Lung (tissue), 17 donors: ENCODE measurements at places on chromosomes 11 and 22. TPM values are rescaled to one million over a fixed set of nuclear protein-coding genes. Genes with fewer than 3 reads are reported as not detected.

Gene TMPRSS13
- 9.4 TPM for total RNA-seq

Gene SCGB1D2
- total RNA-seq, result not detected

Gene FCHSD2
- 41.6 TPM for total RNA-seq

Gene KRTAP5-10
- total RNA-seq, result not detected

Gene SMTNL1
- total RNA-seq, result not detected

Gene PTPN5
- 0.15 TPM for total RNA-seq

Gene SLC37A2
- 5.3 TPM for total RNA-seq

Gene OR2AG2
- 0.18 TPM for total RNA-seq

Gene OR10A2
- not detected for total RNA-seq

Gene BTG4
- total RNA-seq, result 1.5 TPM

Gene NUCB2
- 73.6 TPM for total RNA-seq

Gene CCDC116
- 0.71 TPM for total RNA-seq

Gene OOSP2
- not detected for total RNA-seq

Gene ABTB2
- 3.3 TPM for total RNA-seq

Gene RAB3IL1
- total RNA-seq, result 10.9 TPM

Gene ENTHD1
- not detected for total RNA-seq

Gene NECTIN1
- 8.6 TPM for total RNA-seq

Gene CCDC73
- 0.17 TPM for total RNA-seq

Gene DEUP1
- total RNA-seq, result 1.9 TPM

GRCh38 chr22:30280505-30280904 lies 8.8 kb downstream of the CASTOR1 start:
- no peak for DNase-seq

- no peak for DNase-seq
These were observed 109.4 kb downstream of the GRIA4 start for GRCh38 chr11:105719073-105719822.

DNA sequence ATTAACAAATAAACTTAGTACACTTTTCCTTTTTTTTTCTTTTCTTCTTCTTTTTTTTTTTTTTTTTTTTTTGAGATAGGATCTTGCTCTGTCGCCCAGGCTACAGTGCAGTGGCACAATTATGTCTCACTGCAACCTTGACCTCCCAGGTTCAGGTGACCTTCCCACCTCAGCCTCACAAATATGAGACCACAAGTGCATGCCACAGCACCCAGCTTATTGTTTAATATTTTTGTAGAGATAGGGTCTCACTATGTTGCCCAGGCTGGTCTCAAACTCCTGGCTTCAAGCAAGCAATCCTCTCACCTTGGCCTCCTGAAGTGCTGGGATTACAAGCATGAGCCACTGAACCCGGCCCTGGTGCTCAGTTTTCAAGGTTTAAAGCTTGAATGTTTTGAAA lies 88.9 kb downstream of the ELP4 start:
- no peak for DNase-seq

DNA sequence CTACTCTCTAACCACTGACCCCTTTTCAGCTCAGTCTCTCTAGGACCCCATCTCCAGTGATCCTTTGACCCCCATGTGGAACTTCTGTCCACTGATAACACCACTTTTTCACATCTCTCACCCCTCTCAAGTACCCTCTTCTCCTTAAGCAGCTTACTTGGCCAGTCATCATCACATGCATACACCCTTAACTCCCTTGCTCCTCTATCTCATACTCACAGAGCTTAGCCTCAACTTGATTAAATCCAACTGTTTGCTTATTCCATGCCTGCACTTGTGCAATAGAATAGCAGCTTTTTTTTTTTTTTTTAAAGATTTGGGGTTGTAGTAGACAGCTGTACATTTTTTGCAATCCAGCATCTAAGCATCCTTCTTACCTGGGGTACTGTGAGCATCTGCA lies 22.2 kb downstream of the AQP11 start:
- DNase-seq, result no peak

DNA sequence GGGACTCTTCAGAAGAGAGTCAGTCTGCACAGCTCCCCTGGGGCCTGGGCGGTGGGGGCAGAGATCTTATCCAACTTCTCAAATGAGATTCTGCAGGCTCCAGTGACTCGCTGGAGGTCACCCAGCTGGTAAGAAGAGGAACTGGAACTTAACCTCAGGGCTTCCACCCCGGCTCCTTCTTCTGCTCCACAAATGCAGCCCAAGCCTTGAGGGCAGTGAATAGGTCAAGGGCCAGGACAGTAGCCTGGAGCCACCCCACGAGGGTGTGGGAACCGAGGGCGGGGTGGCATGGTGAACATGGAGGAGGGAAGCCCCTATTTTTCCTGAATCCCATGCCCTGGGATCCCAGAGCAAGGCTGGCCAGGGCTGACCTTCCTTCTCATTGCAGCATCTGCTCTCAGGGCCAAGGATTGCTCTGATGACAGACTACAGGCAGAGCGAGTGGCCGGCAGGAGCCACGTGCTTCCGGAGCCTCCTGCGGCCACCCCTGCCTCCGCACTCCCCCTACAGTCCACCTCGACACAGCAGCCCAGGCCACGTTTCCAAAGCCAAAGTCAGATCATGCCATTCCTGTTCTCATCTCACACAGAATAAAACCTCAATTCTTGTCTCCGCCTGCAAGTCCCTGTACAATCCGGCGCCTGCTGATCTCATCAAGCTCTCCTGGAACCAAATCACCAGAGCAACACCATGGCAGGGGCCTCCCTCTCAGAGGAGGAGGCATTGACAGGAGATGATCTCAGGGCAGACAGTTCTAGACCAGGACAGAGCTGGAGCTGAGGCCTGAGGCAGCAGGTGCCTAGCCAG lies 21.1 kb upstream of the UPK3A start:
- peak; percentile 81 for DNase-seq

DNA sequence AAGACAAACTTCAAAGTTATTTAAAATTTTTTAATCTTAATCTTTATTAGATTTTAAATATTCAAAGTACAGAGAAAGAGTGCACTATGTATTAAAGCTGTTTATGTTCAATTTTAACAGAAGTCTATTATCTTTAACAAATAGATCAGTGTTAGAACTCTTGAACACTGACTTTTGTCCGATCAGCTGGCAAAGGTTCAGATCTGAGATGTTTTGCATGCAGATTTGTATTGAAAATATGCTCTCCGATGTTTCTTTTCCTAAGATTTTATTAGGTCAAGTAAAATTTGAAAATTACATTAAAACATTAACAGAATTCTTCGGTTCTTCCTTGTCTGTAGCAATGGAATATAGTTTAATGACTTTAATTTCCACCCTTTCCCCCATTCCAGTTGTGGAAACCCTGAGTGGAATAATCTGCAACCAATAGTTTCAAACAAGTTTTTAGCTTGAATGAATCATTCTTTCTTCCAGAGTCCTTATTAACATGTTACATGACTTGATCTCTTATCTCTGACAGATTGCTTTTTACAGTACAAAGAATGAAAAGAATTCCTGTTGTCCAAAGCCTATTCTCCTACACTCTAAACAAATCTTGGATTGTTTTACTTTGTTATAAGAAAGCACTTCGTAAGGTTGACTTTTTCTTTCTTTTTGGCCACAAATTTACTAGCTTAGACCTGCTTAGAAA lies 11.4 kb upstream of the TCP11L1 start:
- no peak for DNase-seq

- DNase-seq, result no peak
These were observed 15.5 kb upstream of the TMEM135 start for GRCh38 chr11:87022254-87022653.

GRCh38 chr11:67354075-67355022 lies 1.0 kb upstream of the POLD4 start:
- DNase-seq, result peak; percentile 42

GRCh38 chr11:26037716-26038115 lies 294.2 kb upstream of the ANO3 start:
- no peak for DNase-seq

DNA sequence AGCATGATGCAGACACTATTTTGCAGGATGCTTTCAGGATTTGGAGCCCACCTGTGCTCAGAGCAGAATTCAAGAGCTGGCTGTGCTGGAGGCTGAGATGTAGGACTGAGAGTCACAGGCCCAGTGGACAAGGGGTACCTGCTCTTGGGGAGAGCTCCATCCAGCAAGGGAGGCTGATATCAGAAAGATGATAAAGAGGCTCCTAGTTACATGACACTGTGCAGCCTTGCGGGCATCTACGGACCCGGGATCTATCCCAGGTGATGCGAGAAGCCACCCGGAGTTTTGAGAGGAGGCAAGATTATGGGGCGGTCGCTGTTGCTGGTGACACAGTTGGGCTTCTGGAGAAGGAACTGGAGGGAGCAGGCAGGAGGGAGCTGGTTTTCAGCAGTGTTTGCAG lies 579.0 kb downstream of the TBC1D22A start:
- no peak for DNase-seq

- no peak for DNase-seq
These were observed 77.6 kb downstream of the LIF start for GRCh38 chr22:30169002-30169401.

DNA sequence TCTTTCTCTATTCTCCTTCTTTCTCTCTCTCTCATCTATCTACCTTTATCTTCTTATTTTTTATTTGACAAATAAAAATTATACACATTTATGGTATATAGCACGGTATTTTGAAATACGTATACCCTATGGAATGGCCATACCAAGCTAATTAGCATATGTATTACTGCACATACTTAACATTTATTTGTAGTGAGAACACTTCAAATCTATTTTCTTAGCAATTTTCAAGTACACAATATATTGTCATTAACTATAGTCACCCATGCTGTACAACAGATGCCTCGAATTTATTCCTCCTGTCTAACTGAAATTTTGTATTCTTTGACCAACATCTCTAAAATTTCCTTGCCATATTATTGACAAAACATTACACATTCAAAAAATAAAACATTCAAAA lies 447.1 kb downstream of the MIAT start:
- DNase-seq, result no peak

DNA sequence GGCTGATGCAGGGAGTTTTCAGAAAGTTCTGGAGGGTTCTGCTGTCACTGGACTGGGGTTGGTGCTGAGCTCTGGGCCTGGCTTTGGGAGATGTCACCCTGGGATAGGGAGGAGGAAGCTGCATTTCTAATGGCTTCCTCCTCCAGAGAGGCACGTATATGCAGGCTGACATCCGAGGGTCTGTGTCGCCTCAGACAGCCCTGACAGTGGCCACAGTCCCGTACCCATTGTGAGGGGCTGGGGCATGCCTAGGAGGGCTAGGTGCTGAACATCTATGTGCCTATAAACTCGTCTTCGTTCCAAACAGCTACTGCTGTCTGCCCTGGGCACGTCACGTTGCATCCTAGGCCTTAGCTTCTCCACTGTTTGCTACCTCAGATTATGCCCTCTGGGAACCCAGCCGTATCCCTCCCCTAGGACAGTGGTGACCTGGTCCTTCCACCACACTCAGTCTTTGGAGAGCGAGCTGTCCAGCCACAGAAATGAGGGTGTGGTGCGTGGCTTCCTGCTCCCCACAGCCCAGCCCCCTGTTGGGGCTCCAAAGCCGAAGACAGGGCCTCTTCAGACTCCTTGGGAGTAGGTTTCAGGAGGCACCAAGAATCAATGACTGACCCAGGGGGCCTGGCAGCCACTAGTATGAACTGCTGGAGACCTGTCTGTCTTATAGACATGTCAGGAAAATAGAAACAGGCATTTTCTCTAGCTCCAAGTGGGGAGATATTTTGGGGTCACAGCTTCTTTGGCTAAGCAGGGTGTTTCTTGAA lies 26.4 kb downstream of the ADAMTS15 start:
- DNase-seq, result no peak

GRCh38 chr11:63920939-63921417 lies 4.0 kb upstream of the RCOR2 start:
- DNase-seq, result peak; percentile 27

- DNase-seq, result no peak
These were observed 420.6 kb upstream of the ISX start for GRCh38 chr22:34645375-34645774.

GRCh38 chr11:124740277-124740882 lies 638 bp downstream of the NRGN start:
- peak; percentile 24 for DNase-seq

GRCh38 chr11:2569731-2570210 lies 125.0 kb downstream of the KCNQ1 start:
- no peak for DNase-seq

DNA sequence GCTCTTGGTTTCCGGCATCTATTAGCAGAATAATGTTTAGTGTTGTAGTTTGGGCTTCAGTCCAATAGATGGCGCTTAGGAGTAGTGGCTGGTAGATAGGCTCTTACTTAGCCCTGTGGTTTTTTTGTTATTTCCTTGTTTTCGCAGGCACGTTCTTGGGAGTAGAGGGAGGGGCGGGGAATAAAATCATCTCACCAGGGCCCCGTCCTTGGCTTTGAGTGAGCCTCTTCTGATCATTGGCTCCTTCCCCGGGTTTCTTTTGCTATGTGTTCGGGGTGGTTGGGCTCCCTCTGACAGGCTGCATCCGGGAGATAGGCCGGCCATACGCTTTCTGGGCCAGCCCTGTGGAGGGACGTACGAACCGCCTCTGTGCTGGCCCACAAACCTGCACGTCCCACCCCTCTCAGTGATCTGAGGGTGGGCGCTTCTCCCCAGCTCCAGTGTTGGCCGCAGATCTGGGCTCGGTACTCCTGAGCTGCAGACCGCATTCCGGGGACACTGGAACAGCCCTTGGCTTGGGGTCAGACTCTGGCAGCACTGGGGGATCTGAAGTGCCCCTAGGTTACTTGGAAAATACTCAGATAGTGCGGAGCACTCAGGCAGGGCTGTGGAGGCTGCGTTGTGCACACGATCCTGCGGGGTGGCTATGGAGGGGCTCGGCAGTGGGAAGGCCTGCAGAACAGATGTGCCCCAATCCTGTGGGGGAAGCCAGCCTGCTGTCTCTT lies 217.0 kb downstream of the DYNC2H1 start:
- DNase-seq, result peak; percentile 60

GRCh38 chr11:107011977-107012376 lies 6.3 kb downstream of the GUCY1A2 start:
- DNase-seq, result no peak

- DNase-seq, result no peak
These were observed 797 bp upstream of the B3GAT3 start for GRCh38 chr11:62622476-62623089.

GRCh38 chr11:96254854-96255253 lies 88.1 kb downstream of the MAML2 start:
- DNase-seq, result no peak

- DNase-seq, result no peak
These were observed 10.5 kb upstream of the C11orf24 start for GRCh38 chr11:68282141-68282860.

DNA sequence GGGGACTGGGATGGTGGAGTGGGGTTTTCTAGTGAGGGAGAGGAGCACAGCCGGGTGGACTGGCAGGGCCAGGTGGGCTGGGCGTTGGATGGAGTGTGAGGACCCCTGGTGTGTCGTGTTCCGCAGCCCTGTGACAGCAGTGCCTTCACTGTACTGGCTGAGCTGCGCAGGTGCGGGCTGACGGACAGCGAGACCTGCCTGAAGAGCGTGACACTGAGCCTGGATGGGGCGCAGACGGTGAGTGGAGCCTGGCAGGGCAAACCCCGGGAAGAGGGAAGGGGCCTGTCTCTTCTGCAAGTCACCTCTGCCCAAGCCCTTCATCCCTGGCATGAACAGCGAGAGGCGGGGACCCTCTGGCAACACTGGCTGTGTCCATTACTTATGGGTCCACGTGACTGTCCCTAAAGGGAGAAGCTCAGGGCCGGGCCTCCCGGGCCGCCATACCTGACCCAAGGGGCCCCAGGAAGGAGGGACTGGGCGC lies 10.0 kb downstream of the MUC5AC start:
- no peak for DNase-seq
